Osteocyte (in vitro differentiated cells): ENCODE measurements at places on chromosomes 7 and 10. TPM values are rescaled to one million over a fixed set of nuclear protein-coding genes. Genes with fewer than 3 reads are reported as not detected.

DNA sequence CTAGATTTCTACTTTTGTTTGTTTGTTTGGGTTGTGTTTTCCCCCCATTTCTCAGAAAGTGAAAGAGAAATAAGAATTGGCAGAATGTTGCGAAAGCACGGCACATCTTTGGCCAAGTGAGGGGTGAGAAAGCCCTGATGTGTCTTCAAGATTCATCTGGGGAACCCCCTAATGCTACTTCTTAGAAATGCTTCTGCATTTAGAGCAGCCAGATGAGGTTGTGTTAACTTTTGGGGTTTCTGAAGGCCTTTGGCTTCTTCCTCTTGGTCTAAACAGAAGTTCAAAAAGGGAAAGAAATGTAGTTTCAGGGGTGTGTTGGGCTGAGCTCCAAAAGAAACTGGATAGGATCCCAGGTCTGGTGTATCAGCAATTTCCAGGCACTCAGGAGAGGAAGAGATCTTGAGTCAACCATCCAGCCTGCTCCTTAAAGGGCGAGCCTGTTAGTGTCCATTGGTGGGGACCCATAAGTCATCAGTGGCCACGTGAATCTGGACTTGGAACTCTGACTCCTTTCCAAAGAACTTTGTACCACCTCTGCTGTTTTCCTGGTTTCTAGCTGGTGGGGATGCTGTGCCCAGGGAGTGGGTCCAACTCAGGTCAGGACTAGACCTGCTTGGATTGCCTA lies 6.5 kb downstream of the DUSP5 start:
- no peak overlapping the region for H3K4me3 ChIP-seq
- H3K36me3 ChIP-seq = peaks cover 26% of the 10 kb centered on the region
- H3K27me3 ChIP-seq = no peaks in the 10 kb centered on the region
- H3K27ac ChIP-seq = peak overlapping the region; percentile 48

WDR86 gene
- 0.39 TPM in 1 of 2 replicates, not detected in the other for total RNA-seq

EN2 gene
- 3.3 and 3.4 TPM in 2 replicates for total RNA-seq

DNA sequence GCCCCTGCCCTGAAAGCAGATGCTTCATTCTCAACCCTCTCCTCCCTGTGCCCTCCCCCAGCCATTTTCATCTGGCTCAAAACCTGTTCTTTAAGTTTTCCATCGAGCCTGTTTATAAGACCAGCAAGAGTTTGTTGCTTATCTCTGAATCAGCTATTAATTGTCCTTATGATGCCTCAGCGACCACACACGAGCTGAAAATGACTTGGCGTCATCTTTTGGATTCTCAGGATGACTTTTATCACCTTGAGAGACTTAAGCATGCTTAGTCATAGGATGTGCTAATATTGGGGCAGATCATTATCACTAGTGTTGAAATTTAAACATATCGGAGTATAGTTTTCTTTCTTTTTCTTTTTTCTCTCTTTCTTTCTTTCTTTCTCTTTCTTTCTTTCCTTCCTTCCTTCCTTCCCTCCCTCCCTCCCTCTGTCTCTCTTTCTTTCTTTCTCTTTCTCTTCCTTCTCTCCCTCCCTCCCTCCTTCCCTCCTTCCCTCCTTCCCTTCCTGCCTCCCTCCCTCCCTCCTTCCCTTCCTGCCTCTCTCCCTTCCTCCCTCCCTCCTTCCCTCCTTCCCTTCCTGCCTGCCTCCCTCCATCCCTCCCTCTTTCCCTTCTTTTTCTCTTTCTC lies 184.5 kb downstream of the PHTF2 start:
- H3K4me3 ChIP-seq = no peak overlapping the region
- H3K4me1 ChIP-seq = peaks cover 10% of the 10 kb centered on the region
- H3K27ac ChIP-seq = no peak overlapping the region
- peaks cover 2% of the 10 kb centered on the region for H3K36me3 ChIP-seq
- no peaks in the 10 kb centered on the region for H3K27me3 ChIP-seq

- no peak overlapping the region for H3K4me3 ChIP-seq
- no peak overlapping the region for H3K27ac ChIP-seq
- peaks cover 36% of the 10 kb centered on the region for H3K4me1 ChIP-seq
These were observed 29.5 kb downstream of the ZNF775 start for GRCh38 chr7:150408393-150409299.

DNA sequence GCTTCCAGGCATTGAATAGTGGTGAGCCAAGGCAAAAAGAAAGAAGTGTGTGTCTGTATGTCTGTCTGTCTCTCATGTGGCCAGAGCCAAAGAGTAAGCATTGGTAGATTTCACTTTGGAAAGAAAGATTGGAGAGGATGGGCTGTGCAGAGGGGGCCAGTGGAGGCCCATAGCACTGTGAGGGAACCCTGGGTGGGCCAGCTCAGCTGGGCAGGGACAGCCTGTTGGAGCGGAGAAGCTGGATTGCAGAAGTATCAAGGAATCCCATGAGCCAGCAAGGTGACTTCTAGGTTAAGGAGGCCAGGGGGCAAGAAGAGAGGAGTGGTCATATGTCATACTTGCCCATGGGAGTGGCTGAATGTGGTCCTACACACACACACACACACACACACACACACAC lies 1.5 kb upstream of the GRID1 start:
- no peak overlapping the region for H3K27ac ChIP-seq
- DNase-seq = no peak
- no peaks in the 10 kb centered on the region for H3K36me3 ChIP-seq

- H3K36me3 ChIP-seq = peaks cover 43% of the 10 kb centered on the region
- DNase-seq = no peak
- H3K27me3 ChIP-seq = no peaks in the 10 kb centered on the region
- H3K27ac ChIP-seq = no peak overlapping the region
- no peak overlapping the region for H3K4me3 ChIP-seq
- H3K4me1 ChIP-seq = no peaks in the 10 kb centered on the region
These were observed 22.5 kb upstream of the SH3PXD2A start for GRCh38 chr10:103877861-103878260.

PRDX3 gene
- 76.7 and 76.9 TPM in 2 replicates for total RNA-seq

CLCN1 gene
- not detected in 2 replicates for total RNA-seq

ZPBP gene
- total RNA-seq = not detected in 2 replicates

NEUROD6 gene
- not detected in 2 replicates for total RNA-seq

DNA sequence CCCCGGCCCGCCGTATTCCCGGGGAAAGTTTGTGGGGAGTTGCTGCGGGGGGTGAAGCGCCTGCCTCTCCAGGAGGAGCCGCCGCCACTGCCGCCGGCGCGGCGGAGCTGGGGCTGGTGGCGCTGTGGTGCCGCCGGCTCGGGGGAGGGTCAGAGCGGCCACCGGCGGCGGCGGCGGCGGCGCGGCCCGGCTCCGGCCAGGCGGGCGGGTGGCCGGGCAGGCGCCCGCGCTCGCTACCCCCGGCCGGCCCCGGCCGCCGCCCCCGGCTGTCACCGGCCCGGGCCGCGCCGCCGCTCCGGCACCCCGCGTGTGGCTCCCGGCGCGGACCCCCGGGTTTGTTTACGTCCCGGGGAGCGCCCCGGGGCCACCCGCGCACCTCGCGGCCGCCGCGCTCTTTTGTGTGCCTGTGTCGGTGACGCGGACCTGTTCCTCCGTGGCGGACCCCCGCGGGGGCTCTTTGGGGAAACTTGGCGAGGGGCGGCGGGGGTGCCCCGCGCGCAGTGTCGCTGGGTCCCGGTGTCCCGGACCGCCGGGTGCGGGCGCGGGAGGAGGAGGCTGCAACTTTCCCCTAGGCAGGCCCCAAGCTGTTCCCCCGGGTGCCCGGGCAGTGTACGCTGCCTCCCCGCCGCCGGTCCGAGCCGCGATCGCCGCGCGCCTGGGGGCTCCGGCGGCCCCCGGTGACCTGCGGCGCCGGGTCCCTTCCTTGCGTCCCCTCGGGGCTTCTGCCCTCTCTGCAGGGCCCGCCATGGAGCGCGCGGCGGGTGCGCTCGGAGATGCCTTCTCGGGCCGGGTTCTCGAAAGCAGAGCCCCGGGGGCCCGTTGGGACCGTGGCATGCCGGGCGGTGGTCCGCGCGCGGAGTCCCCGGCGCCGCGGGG lies 593 bp upstream of the CUX1 start:
- H3K4me3 ChIP-seq = peak overlapping the region; percentile 60
- DNase-seq = no peak
- no peak overlapping the region for H3K27ac ChIP-seq
- peaks cover 36% of the 10 kb centered on the region for H3K4me1 ChIP-seq
- no peaks in the 10 kb centered on the region for H3K36me3 ChIP-seq
